Activated naive CD8-positive, alpha-beta T cell treated with anti-CD3 and anti-CD28 coated beads for 36 hours (primary cell): ENCODE measurements at places on chromosomes 13 and 19. TPM values are rescaled to one million over a fixed set of nuclear protein-coding genes. Genes with fewer than 3 reads are reported as not detected.

The ANGPTL4 gene
- total RNA-seq, result 2.1 TPM

The IFI30 gene
- total RNA-seq, result 28.1 TPM

The ARRDC5 gene
- 0.12 TPM for total RNA-seq

The TEX29 gene
- 0.46 TPM for total RNA-seq

The LGALS14 gene
- total RNA-seq, result 0.39 TPM

The ZNF793 gene
- 3.9 TPM for total RNA-seq

The NCAN gene
- total RNA-seq, result not detected

The SPACA4 gene
- not detected for total RNA-seq

The TSSK6 gene
- total RNA-seq, result 3.0 TPM

The TYROBP gene
- total RNA-seq, result not detected

The DACH1 gene
- total RNA-seq, result not detected

DNA sequence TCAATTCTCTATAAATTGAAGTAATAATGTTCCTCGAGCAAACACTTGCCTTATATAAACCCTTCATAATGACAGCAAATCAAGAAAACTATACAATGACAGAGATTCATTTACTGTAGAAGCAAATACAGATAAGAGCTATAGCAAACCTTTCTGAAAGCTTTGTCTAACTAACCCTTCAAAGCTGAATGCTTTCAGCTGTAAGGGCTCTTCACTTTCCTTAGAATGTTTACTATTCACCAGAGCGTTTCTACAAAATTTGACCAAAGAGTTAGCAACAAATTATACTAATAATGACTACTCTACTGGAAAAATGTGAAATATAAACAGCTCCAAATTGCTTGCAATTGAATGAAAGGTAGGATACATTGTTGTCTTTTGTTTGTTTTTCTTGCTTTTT, 218.1 kb downstream of the SLITRK5 start:
- H3K36me3 ChIP-seq, result no peaks in the 10 kb centered on the region
- H3K27ac ChIP-seq, result no peak overlapping the region
- H3K4me3 ChIP-seq, result no peak overlapping the region
- no peaks in the 10 kb centered on the region for H3K4me1 ChIP-seq
- no peaks in the 10 kb centered on the region for H3K27me3 ChIP-seq

- H3K27me3 ChIP-seq, result peaks cover 5% of the 10 kb centered on the region
- no peaks in the 10 kb centered on the region for H3K36me3 ChIP-seq
- DNase-seq, result no peak
- H3K27ac ChIP-seq, result peak overlapping the region; percentile 94
- no peak overlapping the region for H3K4me3 ChIP-seq
These were observed 14.8 kb downstream of the RABAC1 start for GRCh38 chr19:41944336-41944735.

DNA sequence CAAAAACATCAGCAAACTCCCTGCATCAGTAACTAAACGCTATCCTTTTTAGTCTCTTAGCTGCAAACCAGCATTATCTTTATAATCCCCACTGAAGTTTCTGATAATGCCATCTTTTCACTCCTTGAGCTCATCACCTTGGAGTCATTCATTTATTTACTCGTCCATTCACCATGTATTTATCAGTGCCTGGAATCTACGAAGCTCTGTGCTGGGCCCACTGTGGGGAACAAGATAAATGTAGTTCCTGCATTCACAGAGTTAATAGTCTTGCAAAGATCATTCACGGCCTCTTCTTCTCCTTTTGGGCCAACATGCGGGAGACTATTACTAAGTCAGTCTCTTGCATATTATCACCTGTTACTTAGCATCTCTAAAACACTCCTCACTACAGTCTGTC, 89.4 kb downstream of the HS6ST3 start:
- H3K27me3 ChIP-seq, result no peaks in the 10 kb centered on the region
- no peaks in the 10 kb centered on the region for H3K36me3 ChIP-seq
- no peak overlapping the region for H3K4me3 ChIP-seq
- DNase-seq, result no peak
- no peak overlapping the region for H3K27ac ChIP-seq
- no peaks in the 10 kb centered on the region for H3K4me1 ChIP-seq

DNA sequence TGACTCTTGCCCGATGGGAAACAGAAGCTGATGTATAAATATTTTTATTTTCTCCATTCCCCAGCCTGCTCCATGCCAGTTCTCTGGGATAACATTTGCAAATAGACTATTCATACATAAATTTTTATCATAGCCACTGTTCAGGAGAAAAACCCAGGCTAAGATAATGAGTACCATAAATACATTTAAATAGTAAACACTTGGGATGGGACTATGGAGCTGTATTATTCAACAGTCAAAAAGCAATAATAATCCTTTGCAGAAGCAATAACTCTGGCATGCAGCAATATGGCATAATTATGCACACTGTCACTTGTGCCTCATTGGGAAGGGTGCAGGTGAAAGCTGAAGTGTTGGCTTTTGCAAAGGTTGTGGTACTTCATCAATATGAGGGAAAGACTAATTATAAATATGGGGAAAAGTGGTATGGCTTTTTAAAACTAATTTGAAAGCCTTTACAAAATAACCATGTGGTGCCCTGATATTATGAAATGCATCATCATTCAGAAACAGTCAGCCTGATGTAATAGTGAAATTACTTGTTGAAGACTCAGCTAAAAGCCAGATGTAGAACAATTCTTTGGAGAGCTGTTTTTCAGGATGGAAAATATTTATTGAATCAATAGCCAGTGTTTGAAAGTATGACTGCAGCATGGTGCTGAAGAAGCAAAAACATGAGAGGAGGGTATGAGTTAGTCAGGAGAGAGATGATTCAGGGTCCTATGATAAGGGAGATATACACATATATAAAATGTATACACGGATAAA, 2476.7 kb downstream of the PCDH9 start:
- no peak for DNase-seq
- no peaks in the 10 kb centered on the region for H3K27me3 ChIP-seq
- H3K27ac ChIP-seq, result no peak overlapping the region
- no peak overlapping the region for H3K4me3 ChIP-seq
- H3K36me3 ChIP-seq, result no peaks in the 10 kb centered on the region
- H3K4me1 ChIP-seq, result no peaks in the 10 kb centered on the region

DNA sequence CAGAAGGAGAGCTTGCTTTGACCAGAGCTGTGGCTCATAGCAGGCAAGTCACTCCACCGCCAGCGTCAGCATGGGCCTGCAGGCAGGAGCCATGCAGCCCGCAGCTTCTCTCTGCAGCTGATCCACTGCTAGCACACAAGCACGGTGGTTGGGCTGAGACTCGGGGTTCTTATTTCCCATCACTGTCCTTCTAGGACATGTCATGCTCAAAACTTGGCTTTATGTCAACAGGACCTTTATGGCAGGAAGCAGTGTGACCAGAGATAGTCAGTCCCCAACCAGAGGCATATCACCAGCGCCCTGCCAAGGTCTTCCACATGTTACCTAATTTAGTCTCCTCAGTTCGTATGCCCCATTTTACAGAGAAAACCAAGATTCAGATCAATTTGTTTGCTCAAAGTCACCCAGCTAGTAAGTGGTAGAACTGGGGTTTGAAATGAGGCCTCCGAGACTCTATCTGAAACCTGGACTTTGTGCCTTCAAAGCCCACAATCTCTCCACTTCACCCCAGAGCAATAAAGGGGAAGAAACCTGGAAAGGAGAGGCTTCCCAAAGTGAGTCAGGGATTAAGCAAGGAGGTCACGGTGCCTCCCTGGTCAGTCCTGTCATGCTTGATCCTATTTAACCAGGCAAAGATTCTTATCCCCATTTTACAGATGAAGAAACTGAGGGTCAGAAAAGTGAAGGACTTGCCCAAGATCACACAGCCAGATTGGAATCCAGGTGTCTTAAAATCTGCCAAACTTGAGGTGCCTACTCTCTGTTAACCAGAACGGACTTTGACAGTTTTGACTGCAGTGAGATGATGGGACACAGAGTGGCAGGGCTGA, 5.1 kb downstream of the TMEM272 start:
- no peaks in the 10 kb centered on the region for H3K36me3 ChIP-seq
- peaks cover 34% of the 10 kb centered on the region for H3K4me1 ChIP-seq
- peaks cover 7% of the 10 kb centered on the region for H3K27me3 ChIP-seq
- H3K4me3 ChIP-seq, result no peak overlapping the region
- H3K27ac ChIP-seq, result no peak overlapping the region

DNA sequence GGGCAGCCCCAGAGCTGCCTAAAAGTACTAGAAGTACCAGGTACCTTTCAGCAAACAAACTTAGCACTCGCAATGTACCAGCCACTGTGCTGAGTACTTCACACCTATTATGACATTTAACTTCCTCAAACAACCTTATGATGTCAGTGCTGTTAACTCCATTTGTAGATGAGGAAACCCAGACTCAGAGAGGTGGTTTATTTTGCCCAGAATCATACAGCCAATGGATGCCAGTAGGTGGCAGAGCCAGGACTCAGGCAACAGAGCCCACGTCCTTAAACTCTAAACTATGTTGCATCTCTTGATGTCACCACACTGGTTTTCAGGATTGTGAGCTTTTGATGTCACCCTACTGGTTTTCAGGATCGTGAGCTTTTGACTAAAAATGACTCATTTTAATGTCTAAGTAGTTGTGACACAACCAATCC, 78.9 kb downstream of the FLT1 start:
- H3K27ac ChIP-seq, result no peak overlapping the region
- DNase-seq, result no peak
- peaks cover 4% of the 10 kb centered on the region for H3K27me3 ChIP-seq

DNA sequence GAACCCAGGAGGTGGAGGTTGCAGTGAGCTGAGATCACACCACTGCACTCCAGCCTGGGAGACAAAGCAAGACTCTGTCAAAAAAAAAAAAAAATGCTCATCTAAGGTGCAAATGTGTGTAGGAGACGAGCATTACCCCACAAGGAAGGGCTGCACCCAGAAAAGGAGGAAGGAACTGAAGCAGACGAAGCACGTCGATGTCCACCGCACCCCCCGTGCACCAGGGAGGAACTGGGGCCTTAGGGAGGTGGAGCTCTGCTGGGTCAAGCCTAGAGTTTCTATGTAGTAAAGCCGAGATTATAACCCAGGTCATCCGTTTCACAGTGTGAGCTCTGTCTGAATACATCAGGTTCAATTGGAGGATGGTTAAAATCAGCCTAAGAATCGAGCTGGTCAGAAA, 1.1 kb downstream of the VSTM1 start:
- H3K36me3 ChIP-seq, result no peaks in the 10 kb centered on the region
- peaks cover 31% of the 10 kb centered on the region for H3K27me3 ChIP-seq
- no peak overlapping the region for H3K4me3 ChIP-seq
- no peaks in the 10 kb centered on the region for H3K4me1 ChIP-seq

DNA sequence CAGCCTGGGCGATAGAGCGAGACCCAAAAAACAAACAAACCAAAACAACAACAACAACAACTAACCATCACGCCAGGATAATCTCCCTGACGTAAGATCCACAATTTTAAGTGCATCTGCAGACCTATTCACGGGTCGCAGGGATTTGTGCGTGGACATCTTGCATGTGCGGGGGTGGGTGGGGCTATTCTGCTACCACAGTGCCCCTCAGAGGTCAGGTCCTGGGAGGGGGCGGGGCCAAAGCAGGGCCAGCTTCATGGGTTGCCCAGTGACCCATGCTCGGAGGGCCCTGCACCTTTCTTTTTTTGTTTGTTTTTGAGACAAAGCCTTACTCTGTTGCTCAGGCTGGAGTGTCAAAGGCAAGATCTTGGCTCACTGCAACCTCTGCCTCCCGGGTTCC, 2.6 kb upstream of the CDC42EP5 start:
- no peak overlapping the region for H3K4me3 ChIP-seq
- no peak for DNase-seq
- peaks cover 56% of the 10 kb centered on the region for H3K27me3 ChIP-seq
- H3K27ac ChIP-seq, result no peak overlapping the region
- H3K36me3 ChIP-seq, result no peaks in the 10 kb centered on the region

- no peak overlapping the region for H3K27ac ChIP-seq
- H3K27me3 ChIP-seq, result no peaks in the 10 kb centered on the region
- no peaks in the 10 kb centered on the region for H3K36me3 ChIP-seq
- no peak overlapping the region for H3K4me3 ChIP-seq
These were observed 194.1 kb downstream of the NUFIP1 start for GRCh38 chr13:44795176-44795575.

- H3K27ac ChIP-seq, result no peak overlapping the region
- peaks cover 12% of the 10 kb centered on the region for H3K27me3 ChIP-seq
- no peak overlapping the region for H3K4me3 ChIP-seq
- DNase-seq, result no peak
These were observed 317.8 kb upstream of the SPRY2 start for GRCh38 chr13:80658705-80659104.

DNA sequence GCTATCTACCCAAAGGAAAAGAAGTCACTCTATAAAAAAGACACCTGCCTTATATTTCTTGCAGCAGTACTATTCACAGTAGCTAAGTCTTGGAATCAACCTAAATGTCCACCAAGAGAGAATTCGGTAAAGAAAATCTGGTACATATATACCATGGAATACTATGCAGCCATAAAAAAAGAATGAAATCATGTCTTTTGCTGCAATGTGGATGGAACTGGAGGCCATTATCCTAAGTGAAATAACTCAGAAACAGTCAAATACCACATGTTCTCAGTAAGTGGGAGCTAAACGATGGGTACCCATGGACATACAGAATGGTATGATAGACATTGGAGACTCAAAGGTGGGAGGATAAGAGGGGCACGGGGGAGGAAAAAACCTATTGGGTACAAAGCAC, 82.5 kb upstream of the KCTD15 start:
- H3K4me3 ChIP-seq, result no peak overlapping the region
- H3K36me3 ChIP-seq, result no peaks in the 10 kb centered on the region

DNA sequence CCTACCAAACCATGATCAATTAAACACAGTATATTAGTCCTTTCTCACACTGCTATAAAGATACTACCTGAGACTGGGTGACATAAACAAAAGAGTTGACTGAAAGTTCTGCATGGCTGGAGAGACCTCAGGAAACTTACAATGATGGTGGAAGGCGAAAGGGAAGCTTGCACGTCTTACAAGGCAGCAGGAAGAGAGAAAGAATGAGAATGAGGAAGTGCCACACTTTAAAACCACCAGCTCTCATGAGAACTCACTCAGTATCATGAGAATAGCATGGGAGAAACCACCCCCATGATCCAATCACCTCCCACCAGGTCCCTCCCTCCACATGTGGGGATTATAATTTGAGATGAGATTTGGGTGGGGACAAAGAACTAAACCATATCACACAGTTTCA, 324.9 kb upstream of the ZNF507 start:
- DNase-seq, result no peak
- H3K4me1 ChIP-seq, result no peaks in the 10 kb centered on the region
- no peak overlapping the region for H3K4me3 ChIP-seq
- H3K27me3 ChIP-seq, result no peaks in the 10 kb centered on the region
- no peaks in the 10 kb centered on the region for H3K36me3 ChIP-seq

DNA sequence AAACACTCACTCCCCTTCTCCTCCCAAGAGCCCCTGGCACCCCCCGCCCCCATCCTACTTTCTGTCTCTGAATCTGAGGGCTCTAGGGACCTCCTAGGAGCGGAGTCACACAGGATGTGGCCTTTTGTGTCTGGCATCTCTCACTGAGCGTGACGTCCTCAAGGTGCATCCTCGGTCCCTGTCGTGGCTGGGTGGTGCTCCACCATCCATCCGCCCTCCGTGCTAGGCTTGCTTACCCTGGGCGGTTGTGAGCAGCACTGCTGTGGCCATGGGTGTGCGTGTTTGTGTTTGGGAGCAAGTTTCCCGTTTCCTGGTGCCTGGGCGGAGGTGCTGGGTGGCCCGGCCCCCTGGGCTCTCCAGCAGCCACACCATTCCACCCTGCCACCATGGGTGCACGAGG, 12.2 kb downstream of the PLEKHJ1 start:
- peak overlapping the region; percentile 46 for H3K27ac ChIP-seq
- H3K4me1 ChIP-seq, result peaks cover 6% of the 10 kb centered on the region
- DNase-seq, result no peak
- H3K36me3 ChIP-seq, result peaks cover 19% of the 10 kb centered on the region
- no peaks in the 10 kb centered on the region for H3K27me3 ChIP-seq
- no peak overlapping the region for H3K4me3 ChIP-seq

- peaks cover 8% of the 10 kb centered on the region for H3K36me3 ChIP-seq
- H3K27ac ChIP-seq, result no peak overlapping the region
- no peak overlapping the region for H3K4me3 ChIP-seq
- no peaks in the 10 kb centered on the region for H3K27me3 ChIP-seq
These were observed 10.6 kb downstream of the PIAS4 start for GRCh38 chr19:4018140-4018613.
